ENCODE measurements at places on chromosomes 4 and X. TPM values are rescaled to one million over a fixed set of nuclear protein-coding genes. Genes with fewer than 3 reads are reported as not detected.

The BEX5 gene
- 11.0 TPM for total RNA-seq

The S100P gene
- not detected for total RNA-seq

The NSG1 gene
- total RNA-seq = 22.3 TPM

The SMIM14 gene
- 32.3 TPM for total RNA-seq

The DCAF8L2 gene
- total RNA-seq = not detected
